Stimulated activated CD4-positive, alpha-beta T cell treated with anti-CD3 and anti-CD28 coated beads, TNF-alpha, amount 100 ng/mL, for 4 hours (primary cell): ENCODE measurements at places on chromosomes 6 and 20.
A peak's percentile ranks its signal among the peaks of the same experiment; 100 is the strongest.

DNA sequence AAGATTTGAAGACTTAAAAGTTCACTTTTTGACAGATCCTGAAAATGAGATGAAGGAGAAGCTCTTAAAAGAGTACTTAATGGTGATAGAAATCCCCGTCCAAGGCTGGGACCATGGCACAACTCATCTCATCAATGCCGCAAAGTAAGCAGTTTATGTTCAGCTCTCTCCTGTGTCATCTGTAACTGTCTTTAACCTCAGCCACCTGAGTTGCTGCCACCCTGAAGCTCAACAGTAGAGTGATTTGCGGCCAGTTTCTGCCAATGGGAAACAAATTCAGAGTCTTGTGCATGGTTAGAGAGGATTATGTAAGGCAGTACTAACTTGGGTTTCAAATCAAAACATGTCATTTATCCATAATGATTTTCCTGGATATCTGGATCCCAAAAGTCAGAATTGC lies 10.1 kb downstream of the TNFAIP3 start:
- no peak for DNase-seq

DNA sequence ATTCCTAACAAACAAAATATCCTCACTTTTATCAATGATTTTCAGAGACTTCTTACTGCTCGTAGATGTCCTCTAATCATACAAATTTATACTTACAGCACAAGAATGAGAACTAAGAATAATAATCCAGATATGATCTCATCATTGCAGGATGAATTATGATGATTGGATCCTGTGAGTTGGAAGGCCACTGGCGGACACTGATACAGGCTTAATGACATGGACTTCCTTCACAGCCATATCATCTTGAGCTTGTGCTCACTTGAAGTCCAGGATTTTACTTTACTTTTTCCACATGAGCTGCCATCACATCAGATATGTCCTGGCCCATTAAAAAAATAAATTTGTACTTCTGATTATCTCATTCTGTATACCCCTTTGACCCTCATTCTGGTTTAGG lies 94.3 kb downstream of the NKAIN2 start:
- DNase-seq, result no peak

- peak; percentile 21 for DNase-seq
Measured at GRCh38 chr20:32509639-32510066, 75.5 kb downstream of the NOL4L start.

DNA sequence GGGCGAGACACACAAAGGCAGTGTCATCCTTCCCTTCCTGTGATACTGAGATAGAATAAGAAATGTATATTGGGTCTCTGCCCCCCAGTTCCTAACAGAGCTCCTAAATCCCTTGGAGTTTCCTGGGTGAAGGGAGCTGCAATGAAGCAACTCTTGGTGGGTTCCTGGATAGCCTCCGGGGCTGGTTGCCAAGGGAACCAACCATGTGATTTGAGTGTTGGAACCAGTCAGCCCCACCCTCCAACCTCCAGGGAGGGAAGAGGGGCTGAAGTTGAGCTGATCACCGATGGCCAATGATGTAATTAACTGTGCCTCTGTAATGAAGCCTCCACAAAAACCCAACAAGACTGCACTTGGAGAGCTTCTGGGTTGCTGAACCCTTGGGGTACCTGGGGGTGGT lies 116.6 kb downstream of the SLC22A3 start:
- no peak for DNase-seq

DNA sequence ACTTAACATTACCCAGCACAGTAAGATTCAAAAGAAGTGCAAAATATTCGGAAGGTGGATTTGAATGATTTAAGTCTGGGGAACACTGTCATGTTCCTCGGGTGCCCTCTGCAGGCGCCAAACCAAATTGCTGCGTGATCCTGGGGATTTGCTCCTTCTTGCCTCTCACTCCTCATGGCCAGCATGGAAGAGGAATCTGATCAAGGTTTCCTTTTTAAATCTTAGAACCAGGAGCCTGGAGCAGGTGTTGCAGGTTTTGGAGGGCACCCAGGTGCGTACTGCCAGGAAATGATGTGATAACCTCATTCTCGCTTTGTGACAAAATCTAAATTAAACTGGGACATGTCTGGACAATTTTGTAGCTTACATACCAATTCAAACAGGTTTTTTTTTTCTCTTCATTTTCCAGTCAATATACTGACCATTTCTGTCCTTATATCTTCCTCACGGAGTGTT lies 8.1 kb upstream of the PFDN4 start:
- DNase-seq, result peak; percentile 43

- no peak for DNase-seq
Measured at GRCh38 chr6:109434456-109434855, 6.0 kb downstream of the PPIL6 start.

GRCh38 chr6:165092881-165093595 lies 216.4 kb downstream of the C6orf118 start:
- no peak for DNase-seq

- no peak for DNase-seq
Measured at GRCh38 chr6:75568100-75568499, 33.6 kb upstream of the SENP6 start.

DNA sequence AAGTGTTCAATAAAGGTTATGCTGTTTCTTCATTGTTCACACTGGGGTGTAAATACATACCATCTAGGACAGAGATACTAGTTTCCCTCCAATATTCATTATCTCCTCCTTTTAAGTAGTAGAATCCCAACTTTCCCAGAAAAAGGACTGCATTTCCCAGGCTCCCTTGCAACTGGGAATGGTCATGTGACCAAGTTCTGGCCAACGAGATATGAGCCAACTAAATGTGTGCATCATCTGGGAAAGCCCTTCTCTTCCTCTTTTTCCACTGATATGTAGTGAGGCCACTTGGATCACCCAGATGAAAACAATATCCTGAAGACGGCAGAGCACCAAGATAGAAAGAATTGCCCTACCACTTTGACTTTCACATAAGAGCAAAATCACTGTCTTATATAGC lies 97.9 kb upstream of the PTPRT start:
- DNase-seq, result no peak

DNA sequence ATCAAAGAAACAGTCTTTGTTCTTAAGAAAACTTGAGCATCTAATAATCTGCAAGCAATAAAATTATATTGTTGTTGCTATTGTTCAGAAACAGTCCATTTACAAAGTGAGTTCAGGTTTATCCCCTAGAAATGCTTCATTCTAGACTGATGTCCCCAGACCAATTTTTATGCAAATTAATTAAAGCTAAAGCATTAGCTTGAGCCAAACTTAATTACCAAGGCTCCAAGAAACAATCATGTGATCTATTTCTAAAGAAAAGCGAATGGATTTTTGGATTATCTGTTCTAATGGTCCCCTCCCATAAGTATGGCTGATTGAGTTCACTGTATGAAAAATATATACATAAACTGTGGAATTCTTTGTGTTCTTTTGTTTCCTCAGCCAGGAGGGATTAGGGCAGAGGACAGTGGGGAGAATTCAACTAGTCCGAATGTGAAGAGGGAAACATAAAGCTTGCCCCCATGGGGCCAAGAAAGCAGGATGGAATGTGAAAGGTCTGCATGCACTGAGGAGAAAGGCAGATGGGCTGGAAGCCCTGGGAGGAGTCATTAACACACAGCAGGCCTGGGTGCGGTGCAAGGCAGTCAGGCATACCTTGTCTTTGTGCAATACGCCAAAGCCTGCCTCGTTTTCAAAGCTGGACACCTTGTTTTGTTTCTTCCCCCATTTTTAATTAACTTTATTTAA lies 597.1 kb downstream of the KIF16B start:
- no peak for DNase-seq
